Fibroblast of skin of right biceps (primary cell): ENCODE measurements at places on chromosomes 16 and 17.

GRCh38 chr16:24853169-24853824 lies 7.5 kb downstream of the SLC5A11 start:
- DNase-seq = no peak

- peak; percentile 91 for DNase-seq
These were observed 47.7 kb upstream of the XYLT1 start for GRCh38 chr16:17518441-17518840.

GRCh38 chr17:38509772-38510420 lies 81.6 kb downstream of the ARHGAP23 start:
- peak; percentile 31 for DNase-seq

DNA sequence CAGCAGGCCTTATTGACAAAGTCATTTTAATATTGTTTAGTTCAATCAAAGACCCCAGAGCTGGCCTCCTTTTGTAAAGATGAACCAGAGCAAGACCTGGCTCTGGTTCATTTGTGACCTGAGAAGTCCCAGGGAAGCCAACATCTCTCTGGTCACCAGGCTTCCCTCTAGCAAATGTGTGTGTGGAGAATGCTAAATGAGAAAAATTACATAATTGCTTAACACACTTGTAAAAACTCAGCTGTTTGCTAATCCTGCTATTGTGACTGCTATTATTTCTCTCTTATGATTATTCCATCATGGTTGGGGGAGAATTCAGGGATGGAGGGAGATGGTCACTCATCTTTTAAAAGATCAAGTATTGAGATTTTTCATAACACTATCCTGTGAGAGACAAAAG lies 94.3 kb upstream of the CLEC3A start:
- no peak for DNase-seq

- DNase-seq = no peak
These were observed 5.7 kb downstream of the LAT start for GRCh38 chr16:28990375-28991040.

DNA sequence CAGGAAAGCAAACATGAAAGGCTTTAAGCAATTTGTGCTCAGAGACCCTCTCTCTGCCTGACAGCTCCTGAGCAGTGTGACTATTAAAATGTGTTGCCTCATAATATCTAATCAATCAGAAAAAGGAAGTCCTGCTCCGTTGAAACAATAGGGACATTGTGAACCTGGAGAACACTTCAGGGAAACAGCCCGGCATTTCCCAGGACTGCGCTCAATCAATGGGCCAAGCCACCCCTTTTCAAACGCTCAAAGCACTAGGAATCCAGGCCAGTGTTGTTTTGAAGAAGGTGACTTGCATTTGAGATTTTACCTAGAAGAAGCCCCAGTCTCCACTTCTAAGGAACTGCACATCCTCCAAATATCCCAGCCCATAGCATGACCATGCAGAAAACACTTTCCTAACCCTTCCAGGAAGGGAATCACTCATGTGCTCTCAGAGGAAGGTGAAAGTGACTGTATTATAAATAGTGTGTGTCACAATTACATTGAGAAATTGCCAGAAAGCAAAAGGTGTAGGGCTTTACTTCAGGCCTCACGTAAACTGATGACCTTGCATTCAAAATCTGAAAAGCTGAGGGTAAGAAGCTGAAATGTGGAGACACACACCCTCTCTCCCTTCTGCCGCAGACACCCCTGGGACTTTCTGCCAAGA lies 19.4 kb downstream of the CDRT4 start:
- no peak for DNase-seq

GRCh38 chr16:5056352-5056751 lies 9.4 kb downstream of the C16orf89 start:
- peak; percentile 24 for DNase-seq

GRCh38 chr17:19262650-19263631 lies 25.8 kb downstream of the EPN2 start:
- DNase-seq = peak; percentile 49

DNA sequence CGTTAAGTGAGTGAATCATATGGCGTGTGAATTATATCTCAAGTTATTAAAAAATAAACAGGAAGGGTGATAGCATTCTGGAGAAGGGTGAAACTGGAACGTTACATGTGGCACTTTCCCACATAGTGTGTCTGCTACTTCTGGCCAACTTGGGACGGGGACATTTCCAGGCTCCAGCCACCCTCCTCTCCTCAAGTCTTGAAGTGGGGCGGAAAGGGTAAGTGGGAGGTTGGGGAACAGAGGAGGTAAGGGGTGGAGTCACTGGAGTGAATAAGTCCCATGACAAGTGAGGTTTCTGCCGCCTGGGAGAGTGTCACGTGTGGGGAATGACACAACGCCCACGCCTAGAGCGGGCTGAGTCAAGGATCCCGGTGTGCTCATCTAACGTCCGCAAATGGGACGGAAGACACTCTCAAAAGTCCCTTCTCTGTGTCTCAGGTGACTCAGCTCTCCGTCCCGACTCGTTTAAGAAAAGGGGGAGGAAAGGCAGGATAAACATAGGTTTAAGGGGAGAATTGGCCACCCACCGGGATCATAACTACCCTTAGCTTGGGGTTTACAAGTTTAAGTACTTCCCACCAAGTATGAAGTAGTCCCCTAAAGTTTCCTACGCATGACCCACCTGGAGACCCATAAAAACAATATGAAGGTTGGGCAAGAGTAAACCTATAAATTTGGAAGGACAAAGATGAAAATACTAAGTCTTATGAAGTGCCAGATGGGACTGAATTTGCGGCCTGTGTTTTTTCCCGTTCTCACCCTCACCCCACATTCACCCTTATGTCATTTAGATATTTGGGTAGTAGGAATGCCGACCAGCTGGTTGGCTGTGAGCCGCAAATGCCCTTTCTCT lies 1.2 kb upstream of the SPAG9 start:
- DNase-seq = peak; percentile 96

GRCh38 chr16:27759301-27759871 lies 209.4 kb downstream of the KATNIP start:
- peak; percentile 69 for DNase-seq

DNA sequence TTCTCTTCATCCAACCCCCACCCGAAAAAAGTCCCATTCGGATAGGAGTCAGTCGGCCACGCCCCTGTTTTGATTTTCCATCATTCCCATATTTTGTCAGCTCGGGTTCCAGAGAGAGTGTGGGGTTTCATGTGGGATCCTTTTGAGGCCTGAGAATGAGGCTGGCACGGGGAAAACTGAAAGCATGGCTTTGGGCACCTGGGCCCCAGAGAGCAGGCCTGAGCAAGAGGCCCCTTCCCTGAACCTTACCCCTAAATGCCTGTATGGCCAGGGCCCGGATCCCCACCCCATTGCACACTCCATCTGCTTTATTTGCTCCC lies 4.6 kb upstream of the HOXB4 start:
- DNase-seq = no peak

DNA sequence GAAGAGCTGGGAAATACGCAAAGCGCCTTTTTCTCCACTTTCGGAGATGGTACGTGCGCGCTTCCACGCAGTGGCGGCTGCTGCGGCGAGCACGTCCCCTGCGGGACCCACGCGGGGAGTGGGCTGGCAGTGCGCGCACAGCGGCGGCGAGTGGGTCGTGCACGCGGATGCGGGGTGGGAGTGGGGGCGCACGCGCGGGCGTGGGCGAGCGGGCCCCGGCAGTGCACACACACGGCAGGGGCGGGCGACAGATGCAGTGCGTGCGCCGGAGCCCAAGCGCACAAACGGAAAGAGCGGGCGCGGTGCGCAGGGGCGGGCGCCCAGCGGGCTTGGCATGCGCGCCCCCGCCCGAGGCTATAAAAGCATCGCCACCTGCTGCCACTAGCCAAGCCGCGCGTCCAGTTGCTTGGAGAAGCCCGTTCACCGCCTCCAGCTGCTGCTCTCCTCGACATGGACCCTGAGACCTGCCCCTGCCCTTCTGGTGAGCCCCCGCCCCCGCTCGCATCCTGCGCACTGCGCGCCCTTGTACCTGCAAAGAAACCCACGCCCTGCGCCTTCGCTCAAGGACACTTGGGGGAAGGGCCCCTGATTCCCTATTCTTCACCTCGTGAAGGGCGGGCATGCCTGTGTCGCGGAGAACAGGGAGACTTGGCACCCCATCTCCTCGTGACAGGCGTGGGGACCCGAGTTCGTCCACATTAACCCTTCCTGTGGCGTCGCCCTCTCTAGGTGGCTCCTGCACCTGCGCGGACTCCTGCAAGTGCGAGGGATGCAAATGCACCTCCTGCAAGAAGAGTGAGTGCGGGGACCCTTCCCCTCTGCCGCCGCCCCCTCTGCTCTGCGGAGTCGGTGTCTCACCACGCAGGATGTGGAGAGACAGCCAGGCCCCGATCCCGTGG lies at the start of gene MT3:
MT3 (plus strand) TSS at position 388 of the 899 bp plus-strand sequence; CDS start at position 451, 63 bp downstream.
- no peak for DNase-seq

GRCh38 chr17:19361326-19361725 lies 1.2 kb downstream of the B9D1 start:
- DNase-seq = peak; percentile 44

GRCh38 chr16:9003322-9003721 lies 39.6 kb upstream of the USP7 start:
- no peak for DNase-seq

DNA sequence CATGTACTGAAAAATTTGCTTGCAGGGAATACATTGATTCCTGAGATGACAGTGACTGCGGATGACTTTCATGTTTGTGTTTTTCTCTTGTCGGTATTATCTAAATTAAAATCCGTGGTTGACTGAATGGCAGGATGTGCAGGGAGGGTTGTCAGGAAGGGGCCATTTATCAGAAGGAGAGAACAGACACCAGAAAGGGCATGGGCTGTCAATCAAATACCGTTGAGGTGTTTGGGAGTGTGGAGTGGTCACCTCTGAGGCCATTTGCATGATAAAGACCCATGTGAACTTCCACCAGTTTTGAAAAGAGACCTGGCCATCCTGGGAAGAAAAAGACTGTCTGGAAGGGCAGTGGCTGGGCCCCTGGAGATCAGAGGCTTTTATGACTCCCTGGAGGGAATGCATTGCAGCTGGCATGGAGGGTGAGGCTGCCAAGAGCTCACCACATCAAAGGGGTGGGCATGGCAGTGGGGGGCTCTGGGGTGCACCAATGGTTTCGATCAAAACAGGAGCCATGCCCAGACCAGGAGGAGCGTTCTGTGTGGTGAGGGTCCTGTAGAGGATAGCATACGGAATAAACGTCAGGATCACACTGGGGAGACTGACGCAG lies 67.1 kb downstream of the CYLD start:
- DNase-seq = no peak

DNA sequence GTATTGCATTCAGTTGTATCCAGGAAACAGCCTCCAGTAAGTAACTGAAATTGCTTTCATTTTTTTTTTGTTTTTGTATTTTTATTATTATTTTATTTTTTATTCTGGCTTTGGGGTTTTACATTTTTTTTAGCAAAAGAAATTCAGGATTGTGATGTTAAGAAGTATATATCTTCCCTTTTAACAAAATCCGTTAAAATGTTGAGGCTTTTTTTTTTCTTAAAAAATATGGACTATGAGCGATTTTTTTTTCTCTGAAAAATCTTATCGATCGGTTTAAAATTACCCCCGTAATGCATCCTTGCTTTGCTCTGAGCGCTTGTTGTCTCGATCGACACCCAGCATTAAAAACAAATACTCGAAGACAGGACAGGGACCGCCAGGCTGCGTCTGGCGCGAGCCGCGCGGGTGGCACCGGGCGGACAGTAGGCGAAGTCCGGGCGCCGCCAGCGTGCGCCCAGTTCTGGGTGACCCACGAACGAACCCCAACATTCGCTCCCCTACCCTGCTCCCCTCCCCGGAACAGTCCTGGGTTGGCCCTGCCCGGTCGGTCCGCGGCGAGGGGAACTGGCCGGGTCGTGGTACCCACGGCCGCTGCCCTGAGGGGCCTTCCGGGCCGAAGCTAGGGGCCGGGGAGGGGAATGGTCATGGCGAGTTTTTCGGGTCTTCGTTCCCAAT lies 482 bp downstream of the BAHCC1 start:
- DNase-seq = no peak

DNA sequence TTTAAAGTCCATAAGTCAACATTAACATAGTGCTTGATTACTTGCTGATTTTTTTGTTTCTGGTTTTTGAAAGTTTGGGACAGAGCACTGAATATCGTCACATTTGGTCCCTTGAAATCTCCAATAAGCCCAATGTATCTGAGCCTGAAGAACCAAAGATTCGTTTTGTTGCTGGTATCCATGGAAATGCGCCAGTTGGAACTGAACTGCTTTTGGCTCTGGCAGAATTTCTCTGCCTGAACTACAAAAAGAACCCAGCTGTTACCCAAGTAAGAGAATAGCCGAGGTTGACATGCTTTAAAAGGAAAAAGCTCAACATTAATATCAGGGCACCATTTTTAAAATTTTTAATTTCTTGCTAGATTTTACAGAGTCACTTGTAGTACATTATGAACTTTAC lies 27.7 kb upstream of the GOSR1 start:
- DNase-seq = no peak

- DNase-seq = peak; percentile 43
These were observed 34.7 kb downstream of the ADCY9 start for GRCh38 chr16:4081521-4082021.

DNA sequence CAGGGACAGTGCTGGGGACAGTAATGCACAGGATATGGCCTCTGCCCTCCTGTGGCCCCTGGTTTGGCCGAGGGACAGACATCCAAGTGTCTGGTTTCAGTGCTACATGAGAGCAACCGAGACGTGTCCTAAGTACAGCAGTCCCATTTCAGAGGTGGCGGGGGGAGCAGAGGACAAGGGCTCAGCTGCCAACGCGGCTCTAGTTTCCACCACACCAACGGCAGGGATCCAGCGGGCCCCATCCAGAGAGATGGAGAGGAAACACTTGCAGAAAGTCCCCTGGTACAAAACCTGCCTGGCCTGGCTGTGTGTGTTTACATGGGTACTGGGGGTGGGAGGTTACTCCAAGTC lies 125.8 kb upstream of the SMURF2 start:
- no peak for DNase-seq

- no peak for DNase-seq
These were observed 6.5 kb downstream of the DLX4 start for GRCh38 chr17:49975531-49975930.

DNA sequence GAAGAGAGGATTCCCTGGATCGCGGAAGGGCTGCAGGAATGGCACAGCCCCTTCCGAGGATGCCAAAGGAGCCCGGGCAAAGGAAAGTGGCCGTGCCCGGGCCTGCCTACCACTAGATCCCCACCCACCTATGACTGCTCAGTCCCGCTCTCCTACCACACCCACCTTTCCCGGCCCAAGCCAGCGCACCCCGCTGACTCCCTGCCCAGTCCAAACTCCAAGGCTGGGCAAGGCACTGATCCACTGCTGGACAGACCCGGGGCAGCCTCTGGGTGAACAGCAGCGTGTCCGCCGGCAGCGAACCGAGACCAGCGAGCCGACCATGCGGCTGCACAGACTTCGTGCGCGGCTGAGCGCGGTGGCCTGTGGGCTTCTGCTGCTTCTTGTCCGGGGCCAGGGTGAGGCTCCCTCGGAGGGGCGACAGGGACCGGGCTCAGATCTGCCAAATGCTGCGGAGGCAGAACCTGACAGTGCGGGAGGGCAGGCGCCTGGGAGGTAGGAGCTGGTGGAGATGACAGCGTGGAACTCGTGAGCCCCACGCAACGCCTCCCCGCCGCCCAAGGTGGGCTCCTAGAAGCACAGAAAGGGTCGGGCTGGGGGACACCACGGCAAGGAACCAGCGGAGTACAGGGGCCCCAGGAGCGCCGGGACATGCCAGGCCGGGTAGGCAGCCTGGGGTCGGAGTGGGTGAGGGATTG lies at the start of gene CES2:
CES2 (plus strand) TSS at position 203 of the 698 bp plus-strand sequence; CDS start at position 323, 120 bp downstream.
- no peak for DNase-seq
